ENCODE measurements at places on chromosomes 3 and 15.

DNA sequence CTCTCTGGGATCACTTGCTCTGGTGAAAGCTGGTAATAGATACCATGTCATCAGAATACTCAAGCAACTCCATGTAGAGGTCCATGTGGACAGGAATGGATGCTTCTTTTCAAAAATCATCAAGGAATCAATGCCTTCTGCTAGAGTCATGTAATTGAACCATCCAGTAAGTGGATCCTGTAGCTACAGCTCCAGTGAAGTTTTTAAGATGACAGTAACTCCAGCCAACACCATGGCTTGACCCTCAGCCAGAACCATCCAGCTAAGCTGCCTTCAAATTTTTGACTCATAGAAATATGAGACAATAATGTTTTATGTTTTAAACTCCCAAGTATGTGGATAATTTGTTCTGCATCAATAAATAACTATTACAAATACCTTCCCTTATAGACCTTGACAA, 923.7 kb downstream of the EPHA3 start:
- DNase-seq = no peak

DNA sequence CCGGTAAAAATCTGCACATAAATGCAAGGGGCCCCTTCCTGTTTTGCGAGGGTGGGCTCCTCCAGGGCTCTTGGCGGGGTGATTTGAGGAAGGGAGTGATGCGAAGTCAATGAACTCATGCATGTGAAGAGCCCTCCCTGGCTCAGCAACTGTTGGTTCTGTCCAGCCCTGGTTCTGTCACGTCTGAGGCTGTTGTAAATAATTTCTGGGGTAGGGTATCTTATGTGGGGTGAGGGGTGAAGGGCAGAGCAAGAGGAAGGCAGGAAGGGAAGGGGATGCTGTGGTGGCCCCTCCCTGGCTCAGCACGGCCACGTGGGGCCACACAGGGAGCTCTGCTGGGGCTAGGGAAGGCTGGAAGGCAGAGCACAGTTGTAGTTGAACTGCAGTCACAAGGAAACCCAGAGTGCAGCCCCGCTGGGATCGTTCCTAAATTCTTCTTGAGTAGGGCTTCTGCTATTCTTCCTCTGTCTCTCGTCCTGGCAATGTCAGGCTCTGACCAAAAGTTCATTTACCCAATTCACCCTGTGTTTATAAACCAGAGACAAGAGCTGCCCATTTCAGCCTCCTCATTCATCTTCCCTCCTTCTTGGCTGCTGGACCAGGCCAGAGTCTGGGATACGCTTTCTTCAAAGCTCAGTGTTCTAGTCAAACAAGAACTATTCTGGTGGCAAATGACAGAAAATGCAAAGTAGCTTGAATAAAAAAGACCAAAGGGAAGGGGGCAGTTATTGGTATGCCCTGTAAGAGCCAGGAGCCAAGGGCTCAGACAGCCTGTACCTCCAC, 14.8 kb upstream of the TOPBP1 start:
- DNase-seq = no peak

DNA sequence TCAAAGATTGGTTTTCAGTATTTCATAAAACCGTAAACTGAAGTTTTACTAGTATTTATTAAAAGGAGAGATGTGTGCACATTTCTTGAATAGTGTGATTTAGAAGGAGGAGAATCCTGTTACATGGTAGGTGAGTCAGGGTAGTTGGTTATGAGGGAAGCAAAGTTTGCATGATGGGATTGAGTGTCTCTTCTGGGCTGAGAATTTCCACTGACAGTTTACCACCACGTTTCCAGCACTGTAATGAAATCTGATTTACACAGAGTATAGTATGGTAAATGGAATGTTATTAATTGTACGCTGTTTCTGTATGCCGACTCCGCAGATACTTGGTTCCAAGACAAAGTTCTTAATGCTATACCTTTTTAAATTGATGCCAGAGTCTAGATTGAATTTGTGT, 1.6 kb downstream of the NECTIN3 start:
- DNase-seq = no peak

- DNase-seq = no peak
Observed at GRCh38 chr15:93088981-93089726, at the start of gene RGMA. Gene RGMA, minus strand, starts transcription at chr15:93089211. Its CDS starts 279 bp downstream, at chr15:93088932.

GRCh38 chr3:57060089-57060821, at the start of gene SPATA12:
Gene SPATA12, plus strand, starts transcription at chr3:57060664. Its CDS starts 13,031 bp downstream, at chr3:57073695.
- no peak for DNase-seq

DNA sequence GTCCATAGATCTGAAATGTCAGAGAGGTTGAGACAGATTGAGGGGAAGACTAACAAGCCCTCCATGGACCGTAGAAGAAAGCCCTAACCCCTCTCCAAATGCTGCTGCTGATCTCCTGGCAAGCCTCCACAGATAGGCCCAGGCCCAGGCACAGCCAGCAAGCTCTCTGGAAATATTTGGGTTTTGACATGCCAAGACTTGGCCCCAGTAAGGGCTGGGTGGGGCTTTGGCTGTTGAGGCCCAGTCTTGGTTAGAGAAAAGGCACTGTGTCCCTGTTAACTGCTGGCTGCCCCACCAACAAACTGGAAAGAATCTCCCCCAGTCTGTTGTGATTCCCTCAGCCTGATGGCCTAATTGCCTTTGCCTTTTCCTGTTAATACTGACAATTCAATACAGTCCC, 208.8 kb upstream of the CTDSPL start:
- DNase-seq = no peak

GRCh38 chr15:40115670-40116093, 7.0 kb upstream of the BMF start:
- peak; percentile 29 for DNase-seq

DNA sequence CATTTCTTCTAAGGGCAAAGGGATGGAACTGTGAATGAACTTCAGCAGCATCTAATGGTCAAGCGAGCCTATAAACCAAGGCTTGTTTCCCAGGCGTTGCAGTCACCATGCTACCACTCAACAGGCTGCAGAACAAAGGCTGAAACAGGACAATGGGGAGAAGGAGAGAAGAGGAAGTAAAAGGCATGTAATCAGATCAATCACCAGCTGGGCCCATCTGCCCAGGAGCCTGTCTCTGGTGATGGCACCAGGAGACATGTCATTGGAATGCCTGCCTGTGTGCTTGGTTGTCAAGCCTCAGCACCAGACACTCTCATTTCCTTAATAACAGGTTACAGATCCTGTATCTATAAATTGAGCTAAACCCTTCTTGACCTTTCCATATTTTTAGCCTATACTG, 81.7 kb upstream of the UMPS start:
- no peak for DNase-seq

GRCh38 chr15:39287322-39288195, 293.3 kb upstream of the THBS1 start:
- DNase-seq = no peak

GRCh38 chr15:48924528-48925393, 39.0 kb downstream of the SHC4 start:
- DNase-seq = no peak

GRCh38 chr3:126369490-126369889, 12.3 kb upstream of the KLF15 start:
- DNase-seq = no peak

DNA sequence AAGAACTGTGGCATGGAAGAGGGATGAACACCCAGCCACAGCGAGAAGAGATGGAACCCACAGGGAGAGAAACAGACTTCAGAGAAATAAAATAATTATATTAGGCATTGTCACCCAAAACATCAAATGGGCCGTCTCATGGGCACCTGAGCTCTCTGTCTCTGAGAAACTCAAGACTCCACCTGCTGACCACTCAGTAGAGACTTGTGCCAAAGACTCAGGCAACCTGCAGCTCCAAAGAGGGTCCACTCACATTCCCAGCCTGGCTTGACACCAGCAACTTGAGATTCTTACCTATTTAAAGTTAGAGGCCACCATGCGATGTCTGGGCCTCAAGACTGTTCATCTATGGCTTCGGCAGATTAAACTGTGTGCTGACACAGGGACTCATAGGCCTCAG, 12.0 kb downstream of the SEMA5B start:
- no peak for DNase-seq

GRCh38 chr3:194369522-194370279, at the start of gene LRRC15:
Gene LRRC15, minus strand, starts transcription at chr3:194369743. Its CDS starts 8,700 bp downstream, at chr3:194361043.
- DNase-seq = no peak

- DNase-seq = no peak
Observed at GRCh38 chr15:52870015-52870414, 79.9 kb upstream of the ONECUT1 start.

GRCh38 chr3:35965908-35966307, 326.6 kb downstream of the ARPP21 start:
- no peak for DNase-seq

Measured in activated CD4-positive, alpha-beta T cell treated with anti-CD3 and anti-CD28 coated beads for 4 hours (primary cell).